ENCODE measurements at places on chromosomes 6 and 20.
A peak's percentile ranks its signal among the peaks of the same experiment; 100 is the strongest.

GRCh38 chr6:26029570-26029856 is 57.7 kb upstream of the HFE start:
- no peak for DNase-seq

DNA sequence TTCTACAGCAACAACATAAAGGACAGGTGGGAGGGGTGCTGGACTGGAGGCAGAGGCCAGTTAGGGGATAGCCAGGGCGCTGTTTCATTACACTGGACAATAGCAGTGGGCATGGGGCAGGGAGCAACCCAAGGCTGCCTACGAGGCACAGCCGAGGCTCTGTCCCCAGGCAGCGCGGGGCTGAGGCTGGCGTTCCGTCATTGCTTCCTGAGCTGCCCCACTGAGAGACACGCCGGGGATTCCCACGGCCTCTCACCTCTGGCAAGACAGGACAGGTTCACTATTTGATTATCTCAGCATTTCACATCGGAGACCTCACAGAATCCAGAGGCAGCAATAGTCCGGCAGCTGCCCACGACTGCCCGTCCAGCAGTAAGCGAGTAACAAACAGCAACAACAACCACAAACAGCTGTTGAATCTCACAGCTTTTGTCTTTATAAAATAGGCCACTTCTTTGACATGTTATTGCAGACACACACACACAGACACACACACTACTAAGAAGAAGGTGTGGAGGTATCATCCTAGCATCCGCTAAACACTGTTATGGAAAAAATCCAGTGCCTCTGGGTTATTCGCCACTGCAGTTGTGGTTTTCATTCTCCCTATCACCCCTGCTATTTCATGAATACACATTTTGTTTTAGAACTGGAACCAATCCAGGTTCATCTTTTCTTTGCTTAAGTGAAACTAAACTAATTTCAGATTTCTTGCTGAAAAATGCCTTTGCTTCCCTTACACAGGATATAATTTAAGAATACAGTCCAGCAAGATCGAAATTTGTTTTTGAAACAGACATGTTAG is 19.5 kb downstream of the KIF25 start:
- peak; percentile 36 for DNase-seq

GRCh38 chr6:88166493-88167351 is 575 bp upstream of the CNR1 start:
- no peak for DNase-seq

GRCh38 chr6:20180935-20181334 is 31.3 kb downstream of the MBOAT1 start:
- DNase-seq = no peak

DNA sequence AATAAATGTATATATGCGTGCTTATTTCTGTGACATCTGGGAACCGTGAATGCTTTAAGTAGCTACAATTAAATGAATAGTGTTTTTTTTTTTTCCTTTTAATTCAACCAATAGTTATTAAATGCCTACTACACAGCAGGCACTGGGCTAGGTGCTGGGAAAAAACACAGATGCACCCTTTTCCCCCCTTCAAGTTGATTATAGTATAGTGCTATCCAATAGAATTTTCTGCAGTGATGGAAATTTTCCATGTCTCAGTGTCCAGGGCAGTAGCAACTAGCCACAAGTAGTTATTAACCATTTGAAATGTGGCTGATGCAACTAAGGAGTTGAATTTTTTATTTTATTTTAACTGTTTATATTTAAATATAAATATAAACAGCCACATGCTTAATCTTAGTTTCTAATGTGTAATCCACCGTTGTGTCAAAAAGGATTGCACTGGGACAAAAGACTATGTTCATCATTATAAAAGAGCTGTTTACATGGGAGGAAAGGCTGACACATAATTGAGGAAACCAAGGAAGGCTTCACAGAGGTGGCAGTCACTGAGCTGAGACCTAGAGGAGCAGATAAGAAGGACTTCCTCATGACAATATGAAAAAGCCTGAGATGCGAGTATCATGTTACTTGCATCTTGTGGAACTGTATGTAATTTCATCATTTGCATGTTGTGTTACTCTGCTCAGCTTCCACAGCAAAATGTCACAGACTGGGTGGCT is 261.2 kb upstream of the PLCB4 start:
- DNase-seq = no peak

GRCh38 chr20:16978497-16978896 is 230.3 kb downstream of the OTOR start:
- DNase-seq = no peak

- no peak for DNase-seq
Measured at GRCh38 chr20:62887152-62887859, 25.7 kb upstream of the TCFL5 start.

DNA sequence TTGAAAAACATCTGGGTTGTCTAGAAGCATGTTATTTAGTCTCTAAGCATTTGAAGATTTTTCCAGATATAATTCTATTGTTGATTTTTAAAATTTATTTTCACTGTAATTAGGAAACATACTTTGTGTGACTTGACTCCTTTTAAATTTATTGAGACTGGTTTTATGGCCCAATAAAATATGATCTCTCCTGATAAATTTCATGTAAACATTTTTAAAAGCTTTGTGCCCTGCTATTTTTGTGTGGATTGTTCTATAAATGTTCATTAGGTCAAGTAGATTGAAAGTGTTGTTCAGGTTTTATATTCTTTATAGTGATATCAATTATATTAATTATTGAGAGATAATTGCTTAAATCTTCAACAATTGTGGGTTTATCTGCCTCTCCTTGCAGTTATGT is 105.4 kb downstream of the RFX6 start:
- DNase-seq = no peak

DNA sequence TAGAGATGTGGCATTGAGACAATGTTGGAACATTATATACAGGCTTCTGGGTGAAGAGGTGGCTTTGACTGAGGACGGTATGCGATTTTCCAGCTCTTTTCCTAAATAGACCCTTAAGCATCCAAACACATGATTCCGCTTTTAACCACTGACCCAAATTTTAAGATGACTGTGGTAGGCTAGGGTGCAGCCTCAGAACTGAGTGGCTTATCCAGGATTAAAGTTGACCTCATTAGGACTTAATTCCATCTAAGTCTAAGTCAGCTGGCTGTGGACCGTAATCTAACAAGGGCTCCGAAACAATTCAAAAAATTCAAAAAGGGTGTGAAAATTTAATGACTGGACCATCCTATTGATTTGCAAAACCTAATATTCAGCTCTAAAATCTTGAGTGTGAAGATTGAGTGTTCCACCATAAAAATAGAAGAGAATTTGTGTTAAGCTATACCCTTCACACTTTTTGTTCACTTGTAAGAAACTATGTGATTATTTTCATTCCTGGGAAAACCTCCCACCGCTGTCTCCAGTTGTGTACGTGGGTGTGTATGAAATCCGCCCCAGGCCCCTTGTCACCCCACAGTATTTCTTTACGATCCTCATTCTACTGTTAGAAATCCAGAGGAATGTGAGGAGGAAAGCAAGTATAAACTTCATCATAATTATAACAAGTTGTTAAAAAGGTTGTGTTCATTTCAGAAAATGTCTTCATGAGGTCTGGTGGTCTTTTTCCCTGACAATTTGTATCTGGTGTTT is 2.7 kb downstream of the PCMTD2 start:
- DNase-seq = no peak

GRCh38 chr20:40720826-40721225 is 31.8 kb upstream of the MAFB start:
- DNase-seq = no peak

DNA sequence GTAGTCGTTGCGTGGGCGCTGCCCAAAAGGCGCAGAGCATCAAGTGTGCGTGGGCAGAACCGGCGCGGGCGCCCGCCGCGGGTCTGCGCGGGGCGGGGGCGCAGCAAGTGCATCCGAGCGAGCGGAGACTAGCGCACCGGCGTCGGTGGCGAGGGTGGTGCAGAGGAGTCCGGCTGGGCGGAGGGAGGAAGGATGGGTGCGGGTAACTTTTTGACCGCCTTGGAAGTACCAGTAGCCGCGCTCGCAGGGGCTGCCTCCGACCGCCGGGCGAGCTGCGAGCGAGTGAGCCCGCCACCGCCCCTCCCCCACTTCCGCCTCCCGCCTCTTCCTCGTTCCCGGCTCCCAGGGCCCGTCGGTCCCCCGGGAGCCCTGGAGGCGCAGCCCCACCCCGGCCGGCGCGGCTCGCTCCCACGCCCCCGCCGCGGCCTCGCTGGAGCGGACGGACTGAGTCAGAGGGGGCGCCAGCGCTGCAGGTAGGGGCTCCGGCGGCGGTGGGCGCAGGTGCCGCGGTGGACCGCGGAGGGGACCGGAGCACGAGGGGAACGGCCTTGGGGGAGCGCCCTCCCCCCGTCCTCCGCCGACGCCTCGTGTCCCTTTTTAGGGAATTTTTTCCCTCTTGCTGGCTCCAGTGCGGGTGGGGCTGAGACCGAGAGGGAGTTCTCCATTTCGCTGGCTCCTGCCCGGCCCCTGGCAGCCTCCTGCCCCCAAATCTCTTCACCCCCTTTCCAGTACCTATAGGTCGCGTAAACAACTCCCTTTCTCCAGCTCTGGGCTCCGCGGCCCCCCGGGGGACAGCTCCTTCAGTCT is 1.6 kb upstream of the DBNDD2 start:
- peak; percentile 90 for DNase-seq

GRCh38 chr20:48618052-48618451 is 209.7 kb downstream of the PREX1 start:
- no peak for DNase-seq

DNA sequence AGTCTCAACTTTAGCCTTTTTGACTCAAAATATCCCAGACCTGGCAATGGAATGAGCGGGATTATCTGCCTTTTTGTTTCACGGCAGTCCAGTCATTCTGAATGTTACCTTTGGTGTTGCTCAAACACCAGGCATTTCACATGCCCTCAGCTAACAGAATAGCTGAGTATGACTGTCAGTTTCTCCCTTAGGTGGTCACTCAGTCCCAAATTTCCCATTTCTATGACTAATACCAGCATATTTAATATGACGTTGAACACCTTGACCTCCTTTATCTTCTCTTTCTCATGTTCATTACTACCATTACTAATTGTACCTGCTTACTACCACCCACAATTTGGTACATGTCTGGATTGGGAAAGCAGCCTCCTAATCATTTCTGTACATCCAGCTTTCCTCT is 65.2 kb downstream of the EDN1 start:
- DNase-seq = no peak

DNA sequence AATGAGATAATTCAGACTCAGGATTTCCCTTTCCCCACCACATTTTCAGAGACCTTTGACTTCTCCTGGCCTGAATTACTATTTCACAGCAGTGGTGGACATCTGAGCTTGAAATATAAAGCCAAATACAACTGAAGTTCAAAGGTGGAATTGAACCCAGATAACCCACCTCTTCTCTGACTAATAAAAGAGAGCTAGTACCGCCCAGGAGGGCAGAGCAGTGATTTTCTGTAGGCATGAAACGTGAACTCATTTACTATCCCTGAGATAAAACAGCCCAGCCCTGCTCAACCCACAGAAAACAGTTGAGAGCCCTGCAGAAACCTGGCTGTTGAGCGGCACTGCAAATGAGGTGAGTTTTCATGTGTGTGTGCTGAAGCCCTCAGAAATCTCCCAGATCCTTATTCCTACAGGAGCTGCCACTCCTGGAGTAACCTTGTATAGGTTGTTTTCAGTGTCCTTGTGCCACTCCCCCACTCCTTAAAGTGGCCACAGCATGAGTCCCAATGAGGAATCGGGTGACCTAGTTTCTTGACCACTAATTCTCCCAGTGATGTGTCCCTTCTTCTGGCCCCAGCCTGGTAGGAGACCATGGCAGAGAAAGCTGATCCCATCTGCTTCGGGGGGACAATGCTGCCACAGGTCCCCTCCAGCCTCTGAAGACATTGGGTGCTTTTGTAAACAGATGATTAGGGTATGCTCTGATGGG is 99.2 kb downstream of the NOL4L start:
- no peak for DNase-seq

DNA sequence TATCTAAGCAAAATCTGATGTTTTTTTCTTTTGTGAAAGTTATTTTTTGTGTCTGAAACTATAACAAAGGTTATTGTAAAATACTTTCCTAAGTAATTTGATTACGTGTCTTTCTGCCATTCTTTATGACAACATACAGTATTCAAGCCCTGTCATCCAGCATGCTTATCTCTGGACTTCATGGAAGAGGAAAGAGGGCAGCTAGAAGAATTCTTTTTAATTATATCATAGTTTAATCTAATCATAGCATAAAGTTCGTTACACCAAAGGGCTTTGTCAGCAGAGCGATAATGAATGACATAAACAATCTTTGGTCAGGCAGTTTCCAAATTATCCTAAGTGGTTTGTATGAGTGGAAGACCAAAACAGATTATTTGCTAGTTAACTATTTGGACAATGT is 3.5 kb downstream of the ENPP3 start:
- no peak for DNase-seq

DNA sequence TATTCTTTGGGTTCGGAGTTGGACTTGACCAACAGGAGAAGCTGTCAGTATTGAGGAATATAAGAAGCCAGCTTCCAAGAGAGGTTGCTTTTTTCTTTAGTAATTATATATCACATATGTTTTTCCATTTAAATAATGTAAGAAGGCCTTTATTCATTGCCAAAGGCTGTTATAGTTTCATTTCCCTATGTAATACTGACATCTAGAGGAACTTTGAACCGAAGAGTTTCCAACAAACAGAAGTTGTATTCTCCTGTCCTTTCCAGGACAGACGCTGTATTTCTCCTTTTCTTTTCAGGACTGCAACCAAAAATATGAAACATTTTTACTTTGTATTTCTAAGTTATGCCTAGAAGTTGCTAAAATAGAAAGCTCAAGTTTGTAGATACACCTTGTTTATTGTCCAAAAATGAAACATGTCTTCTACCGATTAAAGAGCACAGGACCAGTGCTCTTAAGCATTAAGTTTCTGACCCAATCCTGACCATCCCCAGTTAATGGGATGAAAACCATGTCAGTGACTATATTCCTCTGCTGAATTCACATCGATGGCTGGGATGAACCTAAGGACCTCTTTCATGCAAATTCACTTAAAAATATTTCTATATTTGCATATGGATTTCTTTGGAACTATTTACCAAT is 55.1 kb downstream of the MYLK4 start:
- DNase-seq = no peak

DNA sequence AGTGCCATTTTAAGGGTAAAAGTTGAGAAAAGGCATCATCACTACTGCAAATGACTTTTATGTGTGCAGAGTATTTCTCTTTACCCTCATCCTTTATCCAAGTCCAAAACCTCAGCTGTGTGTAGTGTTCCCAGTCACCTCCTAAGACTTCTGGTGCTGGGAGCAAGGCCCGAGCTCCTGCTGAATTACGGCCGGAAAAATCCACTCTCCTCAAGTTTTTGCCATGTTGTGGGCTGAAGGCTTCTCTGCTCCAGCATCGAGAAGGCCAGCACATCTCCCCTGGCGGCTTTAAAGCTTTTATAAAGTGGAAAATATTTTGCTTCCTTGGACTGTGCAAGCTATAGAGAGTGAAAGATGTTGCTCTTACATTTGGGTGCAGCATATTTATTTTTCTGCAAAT is 153.2 kb upstream of the THBS2 start:
- DNase-seq = no peak

All from coronary artery (tissue), 2 donors.